ENCODE measurements at places on chromosomes 3 and 15.

GRCh38 chr3:168285506-168285905 lies 189.8 kb upstream of the GOLIM4 start:
- no peak for DNase-seq

DNA sequence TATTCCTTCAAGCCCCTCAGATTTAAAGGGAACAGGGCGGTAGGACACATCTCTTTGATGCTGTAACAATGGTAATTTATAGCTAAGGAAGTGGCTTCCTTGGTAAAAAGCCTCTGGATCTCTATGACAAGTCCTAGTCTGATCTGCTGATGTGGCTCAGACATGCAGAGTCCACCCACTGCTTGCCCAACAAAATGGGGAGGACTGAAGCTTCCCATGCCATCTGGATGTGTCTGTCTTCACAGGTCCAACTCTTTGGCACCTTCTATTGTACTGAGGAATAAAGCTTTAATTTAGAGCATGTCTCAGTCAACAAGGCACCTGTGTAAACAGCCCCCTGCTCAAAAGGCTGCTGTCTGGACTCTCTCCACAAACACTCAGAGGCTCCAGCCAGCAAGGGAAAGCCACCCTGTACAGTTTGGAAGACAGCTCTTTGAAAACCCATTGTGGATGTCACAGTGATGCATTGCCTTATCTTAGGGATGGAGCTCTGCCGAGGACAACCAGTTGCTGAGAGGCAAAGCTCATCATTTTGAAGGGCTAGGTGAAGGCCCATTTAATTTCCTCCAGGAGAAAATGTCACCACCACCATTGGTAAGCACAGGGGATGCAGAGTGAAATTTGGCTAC lies 348.6 kb upstream of the GRM7 start:
- no peak for DNase-seq

GRCh38 chr15:82971218-82971984 lies 14.6 kb upstream of the RAMAC start:
- DNase-seq: no peak

DNA sequence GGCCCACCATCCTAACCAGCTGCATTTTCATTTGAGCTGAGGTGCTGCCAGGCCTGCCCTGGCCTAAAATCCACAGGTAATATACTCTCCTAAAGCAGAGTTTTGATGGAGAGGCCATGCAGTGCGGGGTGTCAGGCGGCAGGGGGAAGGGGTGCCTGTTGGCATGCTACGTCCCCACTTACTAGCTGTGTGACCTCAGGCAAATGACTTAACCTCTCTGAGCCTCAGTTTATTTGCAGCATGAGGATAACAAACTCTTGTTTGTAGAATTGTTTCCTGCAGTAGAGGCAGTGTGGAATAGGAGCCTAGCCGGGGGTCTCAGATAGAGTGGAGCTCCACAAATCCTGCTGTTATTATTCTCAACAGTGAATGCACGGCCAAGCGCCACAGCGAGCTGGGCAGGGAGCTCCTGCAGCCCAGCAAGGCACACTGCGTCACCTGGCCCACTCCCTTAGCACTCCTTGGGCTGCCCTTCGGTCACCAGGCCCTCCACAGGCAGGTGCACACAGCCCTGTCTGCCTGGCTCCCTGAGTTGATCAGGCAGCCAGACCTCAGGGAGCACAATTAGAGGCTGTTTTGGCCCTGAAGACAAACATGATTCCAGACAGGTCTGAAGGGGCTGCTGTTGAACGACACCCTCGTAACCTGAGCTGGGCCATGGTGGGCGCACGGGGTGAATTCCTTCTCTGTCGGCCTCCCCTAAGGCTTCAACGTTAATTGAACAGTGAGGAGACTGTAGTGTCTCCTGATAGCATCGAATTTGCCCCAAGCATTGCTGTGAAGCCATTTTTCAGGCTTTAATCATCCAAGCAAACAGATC lies 248.8 kb upstream of the LYSMD4 start:
- no peak for DNase-seq

- peak; percentile 80 for DNase-seq
Measured at GRCh38 chr3:184133840-184134745, 1.1 kb upstream of the EIF2B5 start.

- no peak for DNase-seq
Measured at GRCh38 chr15:44535523-44536301, 1.2 kb upstream of the EIF3J start.

DNA sequence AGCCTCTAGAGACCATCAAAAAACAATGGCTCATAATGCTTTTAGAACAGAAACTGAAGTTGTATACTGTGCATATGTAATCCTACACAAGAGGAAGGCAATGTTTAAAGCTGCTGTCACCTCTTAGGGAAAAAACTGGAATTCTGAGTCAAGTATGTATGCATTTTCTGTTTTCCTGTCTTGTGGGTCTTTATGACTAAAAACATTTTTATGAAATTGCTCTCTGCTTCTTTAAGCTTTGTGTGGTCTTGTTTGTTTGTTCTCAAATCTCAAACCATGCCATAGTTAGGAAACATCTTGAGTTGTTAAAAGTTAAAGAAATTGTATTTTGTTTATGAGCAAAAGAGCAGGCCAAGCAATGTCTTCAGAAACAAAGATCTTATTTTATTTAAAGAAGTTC lies 80.9 kb upstream of the SOX2 start:
- DNase-seq: no peak

- DNase-seq: no peak
Measured at GRCh38 chr3:38095669-38096483, 41.1 kb downstream of the ACAA1 start.

DNA sequence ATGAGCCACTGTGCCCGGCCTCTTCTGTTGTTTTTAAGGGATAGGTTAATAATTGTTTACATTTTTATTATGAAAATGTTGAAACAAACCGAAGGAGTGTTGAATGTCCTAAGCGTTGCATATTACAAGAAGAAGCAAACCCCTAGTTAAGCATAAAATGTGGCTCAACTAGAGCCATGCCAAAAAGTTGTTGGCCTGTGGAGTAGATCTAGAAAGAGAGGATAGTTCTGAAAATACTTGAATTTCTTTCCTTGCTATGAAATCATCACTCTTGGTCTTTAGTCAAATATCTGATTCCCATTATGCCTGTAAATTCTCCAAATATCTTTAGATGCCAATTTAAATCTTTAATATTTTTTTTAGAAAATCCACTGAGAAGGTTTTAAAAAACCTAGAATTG lies 12.8 kb downstream of the RBP2 start:
- no peak for DNase-seq

DNA sequence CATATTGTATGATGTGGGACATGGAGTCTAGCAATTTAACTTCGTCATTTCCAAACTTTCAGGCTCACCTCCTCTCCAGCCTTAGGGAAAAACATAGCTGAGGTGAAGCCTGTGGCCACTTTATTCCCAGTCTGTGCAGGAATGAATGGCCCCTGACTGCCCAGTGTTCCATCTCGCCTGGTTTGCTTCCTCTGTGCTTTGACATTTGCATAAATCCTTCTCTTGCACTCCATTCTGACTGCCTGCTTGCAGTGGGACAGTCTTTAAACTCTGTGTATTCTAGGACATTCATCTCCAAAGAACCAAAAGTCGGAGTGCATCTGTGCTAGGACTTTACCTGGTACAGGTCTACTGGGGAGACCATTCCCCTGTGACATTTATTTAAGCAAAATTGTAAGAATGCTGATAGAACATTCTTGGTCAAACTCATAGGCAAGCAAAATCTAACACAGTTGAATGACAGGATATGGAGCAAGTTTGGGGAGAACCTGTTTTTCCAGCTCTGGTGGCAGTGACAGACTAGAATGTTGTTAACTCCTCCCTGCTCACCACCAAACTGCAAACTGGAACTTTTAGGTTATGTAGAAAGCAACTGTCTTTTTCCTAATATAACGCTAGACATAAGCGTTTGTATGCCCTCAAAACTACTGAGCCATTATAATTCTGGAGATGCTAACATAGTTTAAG lies 22.1 kb downstream of the TMED3 start:
- DNase-seq: no peak

All from NCI-H1930 (cell line).